HepG2 (cell line): ENCODE measurements at places on chromosomes 12 and 14. TPM values are rescaled to one million over a fixed set of nuclear protein-coding genes. Genes with fewer than 3 reads are reported as not detected.

The KLRG1 gene
- total RNA-seq = 1.2 and 1.6 TPM in 2 replicates

The KRT6B gene
- not detected in 2 replicates for total RNA-seq

The TAC3 gene
- 0.15 TPM in 1 of 2 replicates, not detected in the other for total RNA-seq

The SERPINA4 gene
- total RNA-seq = 17.2 and 39.1 TPM in 2 replicates

The SLC35E3 gene
- total RNA-seq = 12.2 and 22.1 TPM in 2 replicates

The PEX5 gene
- total RNA-seq = 29.0 and 35.2 TPM in 2 replicates

The DCN gene
- total RNA-seq = not detected in 2 replicates

The GUCY2C gene
- total RNA-seq = not detected in 2 replicates

The SAMD4A gene
- 6.9 and 13.0 TPM in 2 replicates for total RNA-seq

The KCNH5 gene
- total RNA-seq = not detected in 2 replicates

The RTL1 gene
- 0.04 TPM in 1 of 2 replicates, not detected in the other for total RNA-seq

The GDF3 gene
- not detected in 2 replicates for total RNA-seq

The SARNP gene
- total RNA-seq = 95.4 and 137 TPM in 2 replicates

The PROX2 gene
- not detected in 2 replicates for total RNA-seq

The ACVRL1 gene
- total RNA-seq = not detected in 2 replicates

The SLC4A8 gene
- total RNA-seq = 0.07 TPM in 1 of 2 replicates, not detected in the other

The LRRC10 gene
- not detected in 2 replicates for total RNA-seq

The CYP27B1 gene
- total RNA-seq = 0.97 and 2.3 TPM in 2 replicates

The OAS1 gene
- total RNA-seq = 6.5 and 7.5 TPM in 2 replicates

The HOXC9 gene
- total RNA-seq = 0.94 and 1.1 TPM in 2 replicates

The PTPRR gene
- not detected in 2 replicates for total RNA-seq

The STAB2 gene
- total RNA-seq = not detected in 2 replicates

The SLC35F4 gene
- total RNA-seq = not detected in 2 replicates

The CAMKK2 gene
- 18.8 and 23.0 TPM in 2 replicates for total RNA-seq

The DPF3 gene
- total RNA-seq = 0.60 TPM in 2 replicates

The DIO2 gene
- total RNA-seq = not detected in 2 replicates

The SIX6 gene
- total RNA-seq = not detected in 2 replicates

The TAS2R7 gene
- not detected in 2 replicates for total RNA-seq

The FLVCR2 gene
- total RNA-seq = 5.5 and 9.9 TPM in 2 replicates

The CLEC4A gene
- not detected in 2 replicates for total RNA-seq

The ITPK1 gene
- 20.5 and 28.1 TPM in 2 replicates for total RNA-seq

The FOXG1 gene
- not detected in 2 replicates for total RNA-seq

The SLC10A1 gene
- total RNA-seq = not detected in 2 replicates

The NRL gene
- total RNA-seq = 4.7 and 5.2 TPM in 2 replicates

The FBXL14 gene
- total RNA-seq = 5.5 and 7.0 TPM in 2 replicates

The CCDC198 gene
- 0.46 and 0.69 TPM in 2 replicates for total RNA-seq

The FBLN5 gene
- 0.60 and 0.77 TPM in 2 replicates for total RNA-seq

The ASIC1 gene
- total RNA-seq = 0.24 and 0.44 TPM in 2 replicates

The CPM gene
- not detected in 2 replicates for total RNA-seq

The RNASE3 gene
- not detected in 2 replicates for total RNA-seq

The CKB gene
- total RNA-seq = 82.3 and 92.4 TPM in 2 replicates

The LBHD2 gene
- 0.72 and 1.00 TPM in 2 replicates for total RNA-seq

The PTMS gene
- 40.5 and 42.1 TPM in 2 replicates for total RNA-seq

The CDKN3 gene
- 88.9 and 111 TPM in 2 replicates for total RNA-seq

The APOLD1 gene
- 0.20 TPM in 1 of 2 replicates, not detected in the other for total RNA-seq

The SETD3 gene
- 67.1 and 71.2 TPM in 2 replicates for total RNA-seq

The PIWIL1 gene
- not detected in 2 replicates for total RNA-seq

The GRIP1 gene
- total RNA-seq = not detected in 2 replicates

The WIF1 gene
- total RNA-seq = not detected in 2 replicates

The FAM90A1 gene
- not detected in 2 replicates for total RNA-seq

The GPR137C gene
- 0.51 TPM in 2 replicates for total RNA-seq

The LYZ gene
- 1,312 and 2,054 TPM in 2 replicates for total RNA-seq

The HPD gene
- 120 and 138 TPM in 2 replicates for total RNA-seq

The PTPN11 gene
- total RNA-seq = 63.5 and 101 TPM in 2 replicates

The ING4 gene
- total RNA-seq = 12.7 and 14.4 TPM in 2 replicates

The BDKRB2 gene
- total RNA-seq = not detected in 2 replicates

The KRT72 gene
- not detected in 2 replicates for total RNA-seq
